ENCODE measurements at places on chromosomes 16 and 17.

- peak; percentile 88 for DNase-seq
These were observed 4.5 kb downstream of the ARHGAP27 start for GRCh38 chr17:45428050-45428617.

GRCh38 chr16:81547194-81547938 is 102.8 kb downstream of the CMIP start:
- DNase-seq = no peak

DNA sequence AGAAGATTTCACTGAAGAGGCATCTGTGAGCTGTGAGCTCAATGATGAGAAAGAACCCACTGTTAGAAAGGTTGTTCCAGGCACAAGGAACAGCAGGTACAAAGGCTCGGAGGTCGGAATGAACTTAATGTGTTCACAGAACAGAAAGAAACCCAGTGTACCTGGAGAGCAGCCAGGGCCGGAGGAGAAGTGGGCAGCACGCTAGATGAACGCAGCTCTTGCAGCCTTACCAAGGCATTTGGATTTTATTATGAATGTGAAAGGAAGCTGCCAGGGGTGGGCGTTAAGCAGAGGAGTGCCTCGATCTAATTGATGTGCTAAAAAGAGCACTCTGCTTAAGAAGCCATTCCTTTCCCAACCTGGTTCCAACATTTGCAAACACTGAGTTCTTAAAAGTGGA is 19.0 kb downstream of the EEF2K start:
- no peak for DNase-seq

- DNase-seq = no peak
These were observed 7.4 kb upstream of the PSMC5 start for GRCh38 chr17:63819585-63820537.

GRCh38 chr17:8120520-8121406 is 2.4 kb upstream of the ALOXE3 start:
- DNase-seq = peak; percentile 86

DNA sequence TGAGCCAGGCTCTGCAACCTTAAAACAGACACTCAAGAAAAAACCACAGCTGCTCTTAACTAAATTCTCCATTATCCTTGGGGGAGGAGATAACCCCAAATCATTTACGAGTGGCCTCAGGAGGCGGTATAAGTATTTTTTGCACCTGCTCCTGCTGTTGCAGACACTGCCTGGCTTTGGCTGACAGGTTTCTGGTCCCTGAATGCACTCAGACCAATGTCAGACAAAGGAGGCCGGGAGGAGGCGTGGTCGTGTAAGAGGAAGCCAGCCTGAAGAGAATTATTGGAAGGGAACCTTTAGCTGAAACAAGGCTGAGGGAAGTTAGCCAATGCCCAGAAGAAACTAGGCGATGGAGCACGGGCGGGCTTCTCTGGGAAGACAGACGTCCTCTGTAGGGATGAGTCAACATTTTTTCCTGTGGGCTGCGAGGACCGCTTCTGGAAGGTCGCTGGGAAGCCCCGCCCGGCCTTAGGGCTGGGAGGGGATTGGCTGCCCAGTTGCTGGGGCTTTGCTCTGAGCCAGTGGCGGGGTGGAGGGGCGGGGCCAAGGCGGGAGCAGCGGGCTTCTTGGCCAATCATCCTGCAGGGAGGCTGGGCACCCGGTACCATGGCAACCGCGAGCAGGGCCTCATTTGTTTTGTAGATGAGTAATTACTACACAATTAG is 82.3 kb downstream of the CCDC182 start:
- DNase-seq = peak; percentile 11

GRCh38 chr16:21211486-21211885 is at the start of gene ZP2:
ZP2 (minus strand) TSS chr16:21211574; CDS start chr16:21211547, 27 bp downstream.
- DNase-seq = no peak

- no peak for DNase-seq
These were observed 160.0 kb downstream of the CBLN1 start for GRCh38 chr16:49121636-49122035.

DNA sequence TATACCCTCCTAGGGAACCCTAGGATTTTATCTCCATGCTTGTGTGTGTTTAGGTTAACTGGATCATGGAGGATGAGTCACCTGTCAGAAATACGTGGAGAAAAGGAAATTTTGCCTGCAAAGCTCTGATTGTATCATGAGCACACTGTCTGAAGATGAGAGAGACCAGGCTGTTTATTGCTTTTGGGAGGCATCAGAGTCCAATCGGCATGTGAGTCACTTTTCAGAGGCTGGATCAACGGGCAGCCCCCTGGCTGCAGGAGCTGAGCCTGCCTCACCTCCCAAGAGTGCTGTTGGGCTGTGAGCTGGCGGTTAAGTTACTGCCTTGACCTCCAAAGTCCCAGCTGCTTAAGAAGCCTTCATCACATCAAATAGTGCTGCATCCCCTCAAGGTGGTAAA is 41.5 kb upstream of the MED9 start:
- no peak for DNase-seq

GRCh38 chr17:55561316-55561972 is 50.2 kb upstream of the SMIM36 start:
- no peak for DNase-seq

GRCh38 chr17:14730821-14731220 is 429.9 kb downstream of the HS3ST3B1 start:
- DNase-seq = no peak

DNA sequence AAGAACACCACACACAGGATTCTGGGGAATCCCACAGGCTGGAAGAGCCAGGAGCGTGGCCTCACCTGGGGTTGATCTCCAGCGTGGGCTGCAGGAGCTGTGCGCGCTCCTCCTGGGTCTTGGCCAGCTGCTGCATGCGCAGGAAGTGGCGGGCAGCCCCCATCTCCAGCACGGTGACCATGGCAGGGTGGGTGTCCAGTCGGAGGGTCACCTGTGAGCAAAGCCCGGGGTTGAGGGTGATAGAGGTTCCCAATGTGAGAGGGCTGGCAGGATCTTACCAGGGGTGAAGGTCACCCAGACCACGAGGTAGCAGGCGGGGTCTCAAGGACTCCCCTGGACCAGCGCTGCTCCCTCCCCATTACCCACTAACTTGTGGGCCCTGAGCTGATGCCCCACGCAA is 7.4 kb downstream of the DNASE1 start:
- DNase-seq = no peak

- no peak for DNase-seq
These were observed 8.0 kb downstream of the AHSP start for GRCh38 chr16:31535737-31536136.

DNA sequence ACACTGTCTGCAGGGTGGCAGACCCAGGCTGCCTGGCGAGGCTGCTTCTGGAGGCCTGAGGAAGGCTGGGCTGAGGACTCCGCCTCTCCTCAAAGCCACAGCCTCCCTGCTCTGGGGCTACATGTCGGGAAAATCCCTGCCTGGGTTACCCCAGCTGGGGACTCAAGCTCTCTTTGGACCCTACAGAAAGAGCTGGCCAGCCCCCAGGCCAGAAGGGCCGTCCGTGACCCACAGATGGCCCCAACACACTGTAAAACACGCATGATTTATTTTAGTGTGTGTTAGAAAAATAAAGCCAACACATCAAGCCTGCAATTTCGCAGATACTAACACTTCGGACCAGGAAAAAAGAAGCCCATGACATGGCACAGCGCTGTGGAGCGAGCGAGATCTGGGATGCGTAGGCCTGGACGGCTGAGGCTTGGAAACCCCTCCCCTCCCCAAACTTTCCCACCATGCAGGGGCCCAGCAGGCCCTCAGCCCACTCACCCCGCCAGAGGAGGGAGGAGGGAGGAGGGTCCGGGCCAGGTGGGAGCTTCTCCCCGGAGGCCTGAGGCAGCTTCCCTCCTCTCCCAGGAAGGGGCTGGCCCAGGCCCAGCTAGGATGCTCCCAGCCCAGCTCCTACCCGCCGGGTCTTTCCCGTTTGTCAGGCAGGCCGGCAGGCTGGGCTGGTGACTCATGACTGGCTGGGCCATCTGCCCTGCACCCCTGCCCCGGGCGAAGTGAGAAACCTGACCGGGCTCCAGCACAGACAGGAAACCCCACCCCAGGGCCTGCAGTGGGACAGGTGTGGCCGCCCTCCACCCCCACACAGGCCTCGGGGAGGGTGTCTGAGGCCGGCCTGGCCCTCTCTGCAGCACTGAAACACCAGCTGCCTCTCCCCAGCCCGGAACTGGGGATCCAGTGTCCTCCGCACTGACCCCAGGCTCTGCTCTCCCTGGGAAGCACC is 34.1 kb upstream of the SLC38A10 start:
- DNase-seq = no peak

DNA sequence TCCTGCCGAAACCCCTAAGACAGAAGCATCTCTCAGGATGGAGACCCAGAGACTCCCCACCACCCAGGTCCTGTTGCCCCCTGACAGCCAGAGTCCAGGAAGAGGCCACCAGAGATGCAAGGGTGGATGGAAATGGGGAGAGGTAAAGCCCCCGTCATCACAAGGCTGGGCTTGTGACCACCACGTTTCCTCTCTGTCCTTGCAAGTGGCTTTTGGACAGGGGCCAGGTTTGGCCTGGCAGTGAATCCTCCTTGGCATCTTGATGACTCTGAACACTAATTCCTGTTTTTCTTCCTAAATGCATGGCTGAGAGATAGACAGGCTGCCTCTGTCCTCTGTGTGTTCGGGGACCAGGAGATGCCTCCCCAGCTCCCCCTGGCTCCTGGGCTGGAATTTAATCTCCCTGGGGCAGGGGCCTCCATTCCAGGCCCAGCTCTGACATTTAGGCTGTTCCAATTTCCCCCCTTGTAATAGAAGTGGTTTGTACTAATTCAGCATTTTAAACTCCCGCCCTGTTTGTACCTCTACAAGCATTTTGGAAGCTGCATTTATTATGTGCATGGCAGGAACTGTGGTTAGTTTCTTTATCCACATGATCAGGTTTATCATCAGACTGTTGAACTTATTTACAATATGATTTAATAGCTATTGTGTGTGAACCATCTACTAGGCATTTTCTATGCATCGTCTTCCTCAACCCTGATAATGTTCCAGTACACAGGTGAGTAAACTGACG is 116.1 kb upstream of the IRX6 start:
- DNase-seq = no peak

- no peak for DNase-seq
These were observed 2.5 kb downstream of the KNOP1 start for GRCh38 chr16:19715566-19715965.

- no peak for DNase-seq
These were observed 138.1 kb downstream of the TRIM37 start for GRCh38 chr17:58968426-58969061.

DNA sequence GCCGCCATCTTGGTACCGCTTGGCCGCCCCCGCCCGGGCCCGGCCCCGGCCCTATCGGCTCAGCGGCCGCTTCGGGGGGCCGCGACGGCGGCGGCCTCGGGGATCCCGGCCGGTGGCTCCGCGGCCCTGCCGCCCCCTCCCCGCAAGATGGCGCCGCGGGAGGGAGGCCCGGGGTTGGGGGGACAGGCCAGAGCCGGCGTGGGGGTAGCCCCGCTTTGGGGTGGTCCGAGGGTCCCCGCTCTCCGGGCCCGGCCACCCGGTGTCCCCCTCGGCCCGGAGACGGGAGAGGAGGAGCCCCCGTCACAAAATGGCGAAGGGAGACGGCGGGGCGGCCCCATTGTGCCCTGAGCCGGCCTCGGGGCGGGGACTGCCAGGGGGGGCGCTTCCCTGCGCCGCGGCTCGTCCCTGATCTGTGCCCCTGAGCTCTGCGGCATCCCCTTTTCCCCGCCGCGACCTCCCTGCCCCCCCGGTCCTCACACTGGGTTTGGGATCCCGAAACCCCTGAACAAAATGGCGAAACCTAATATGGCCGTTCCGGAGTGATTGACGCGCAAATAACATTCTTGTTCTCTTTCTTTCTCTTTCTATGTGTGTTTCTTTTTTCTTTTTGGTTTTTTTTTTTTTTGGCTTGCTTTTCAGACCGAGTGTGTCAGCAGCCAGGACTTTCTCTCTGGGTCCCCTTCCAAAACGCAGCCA is 986 bp downstream of the HAPSTR1 start:
- DNase-seq = peak; percentile 26

- no peak for DNase-seq
These were observed 15.1 kb downstream of the NQO1 start for GRCh38 chr16:69711115-69711740.

DNA sequence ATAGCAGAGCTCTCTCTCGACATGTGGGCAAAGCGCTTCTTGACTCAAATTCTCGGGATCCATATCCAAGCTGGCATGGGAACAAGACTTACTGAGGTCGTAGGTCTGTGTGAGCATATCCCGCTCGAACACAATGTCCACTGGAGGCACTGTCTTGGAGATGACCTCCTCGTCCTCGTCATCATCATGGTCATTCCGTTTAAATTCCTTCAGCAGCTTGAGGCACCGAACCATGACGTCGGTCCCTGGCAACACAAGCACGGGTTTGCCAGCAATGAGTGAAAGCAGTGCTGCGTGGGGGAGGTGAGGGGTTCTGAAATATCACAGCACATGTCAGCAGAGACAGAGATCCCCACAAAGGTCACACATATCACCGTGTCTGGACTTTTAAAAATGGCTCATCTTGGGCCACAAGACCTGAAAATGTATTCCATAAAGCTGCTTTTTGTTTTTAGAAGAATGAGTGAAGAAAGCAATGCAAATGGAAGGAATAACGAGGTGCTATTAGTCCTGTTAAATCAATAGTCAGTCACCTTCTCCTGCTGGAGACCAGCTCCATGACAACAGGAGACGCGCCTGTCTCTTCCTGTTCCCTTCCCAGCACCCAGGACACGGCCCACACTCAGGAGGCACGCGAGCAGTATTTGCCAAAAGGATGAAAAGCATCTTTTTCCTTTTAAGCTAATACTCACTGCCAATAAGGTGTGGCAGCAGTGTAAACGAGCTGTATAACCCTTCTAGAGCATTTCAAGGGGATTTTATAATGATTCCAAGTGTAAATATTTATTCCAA is 37.9 kb downstream of the GTF3C1 start:
- no peak for DNase-seq

DNA sequence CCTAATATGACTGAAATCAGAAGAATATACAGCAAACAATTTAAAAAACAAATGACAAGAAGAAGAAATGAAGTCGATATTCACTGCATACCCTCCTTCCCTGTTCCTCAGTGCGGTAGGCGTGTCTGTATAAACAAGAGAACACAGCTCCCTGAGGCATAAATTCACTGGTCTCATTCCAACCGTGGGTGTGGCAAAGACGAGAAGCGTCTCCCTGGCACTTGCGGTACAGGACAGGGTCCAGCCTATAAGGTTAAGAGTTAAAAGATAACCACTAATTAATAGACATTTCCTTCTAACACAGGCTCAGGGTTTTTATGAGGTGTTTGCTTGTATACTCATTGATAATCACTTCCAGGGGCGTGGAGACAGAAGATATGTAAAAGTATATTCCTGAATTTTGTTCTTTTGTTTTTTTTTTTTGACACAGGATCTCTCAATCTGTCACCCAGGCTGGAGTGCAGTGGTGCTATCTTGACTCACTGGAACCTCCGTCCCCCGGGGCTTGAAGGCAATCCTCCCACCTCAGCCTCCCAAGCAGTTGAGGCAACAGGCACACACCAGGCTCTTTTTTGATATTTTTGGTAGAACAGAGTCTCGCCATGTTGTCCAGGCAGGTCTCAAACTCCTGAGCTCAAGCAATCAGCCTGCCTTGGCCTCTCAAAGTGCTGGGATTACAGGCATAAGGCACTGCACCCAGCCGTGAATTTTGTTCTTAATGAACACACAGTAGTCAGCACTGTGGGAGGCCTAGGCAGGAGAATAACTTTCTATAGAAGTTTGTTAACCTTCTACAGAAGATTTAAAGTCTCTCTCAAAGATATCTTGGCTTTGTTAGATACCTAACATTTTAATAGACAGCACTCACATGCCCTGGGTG is 59.1 kb upstream of the CLEC18B start:
- no peak for DNase-seq
